ENCODE measurements at places on chromosomes 1 and 21.

DNA sequence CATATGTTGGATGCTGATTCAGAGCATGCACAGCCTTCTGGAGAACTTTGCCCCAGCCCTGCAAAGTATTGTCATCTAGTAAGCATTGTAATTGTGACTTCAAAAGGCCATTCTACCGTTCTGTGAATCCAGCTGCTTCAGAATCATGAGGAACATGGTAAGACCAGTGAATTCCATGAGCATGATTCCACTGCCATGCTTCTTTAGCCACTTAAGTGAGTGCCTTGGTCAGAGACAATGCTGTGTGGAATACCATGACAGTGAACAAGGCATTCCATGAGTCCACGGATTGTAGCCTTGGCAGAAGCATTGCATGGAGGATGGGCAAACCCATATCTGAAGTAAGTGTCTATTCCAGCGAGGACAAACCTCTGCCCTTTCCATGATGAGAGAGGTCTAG lies 123.7 kb downstream of the S1PR1 start:
- peaks cover 9% of the 10 kb centered on the region for H3K4me1 ChIP-seq
- no peak for DNase-seq
- peaks cover 2% of the 10 kb centered on the region for H3K27me3 ChIP-seq
- no peak overlapping the region for H3K27ac ChIP-seq

- peak overlapping the region; percentile 8 for H3K4me3 ChIP-seq
- no peaks in the 10 kb centered on the region for H3K36me3 ChIP-seq
- no peak for DNase-seq
- H3K27ac ChIP-seq: no peak overlapping the region
- H3K4me1 ChIP-seq: peaks cover 18% of the 10 kb centered on the region
Observed at GRCh38 chr1:228460821-228461220, 26.4 kb upstream of the RNF187 start.

DNA sequence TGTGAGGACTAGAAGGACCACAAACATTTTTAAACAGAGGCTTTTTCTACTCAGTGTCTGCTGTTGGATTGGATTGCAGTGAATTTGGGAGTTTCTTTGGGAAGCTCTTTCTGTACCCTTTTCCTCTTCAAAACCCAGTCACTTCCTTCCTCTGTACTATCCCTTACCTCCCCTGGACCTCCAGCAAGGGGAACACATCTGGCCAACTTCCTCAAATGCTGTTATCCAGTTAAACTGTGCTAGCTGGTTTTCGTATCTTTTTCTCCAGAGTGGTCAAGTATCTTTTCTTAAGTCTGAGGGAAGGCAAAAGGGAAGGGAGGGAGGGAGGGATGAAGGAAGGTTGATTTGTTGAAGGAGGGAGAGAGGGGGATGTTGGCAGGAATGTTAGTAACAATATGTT lies 99.2 kb upstream of the TNR start:
- no peaks in the 10 kb centered on the region for H3K36me3 ChIP-seq
- H3K4me3 ChIP-seq: no peak overlapping the region
- DNase-seq: no peak
- peaks cover 24% of the 10 kb centered on the region for H3K4me1 ChIP-seq
- H3K27me3 ChIP-seq: peaks cover 6% of the 10 kb centered on the region

- H3K36me3 ChIP-seq: no peaks in the 10 kb centered on the region
- H3K27ac ChIP-seq: no peak overlapping the region
- no peak overlapping the region for H3K4me3 ChIP-seq
- DNase-seq: no peak
Observed at GRCh38 chr1:147636314-147636713, 34.0 kb downstream of the ACP6 start.

- H3K36me3 ChIP-seq: no peaks in the 10 kb centered on the region
- no peak for DNase-seq
- no peaks in the 10 kb centered on the region for H3K27me3 ChIP-seq
Observed at GRCh38 chr1:162279136-162279498, 97.5 kb downstream of the SPATA46 start.

DNA sequence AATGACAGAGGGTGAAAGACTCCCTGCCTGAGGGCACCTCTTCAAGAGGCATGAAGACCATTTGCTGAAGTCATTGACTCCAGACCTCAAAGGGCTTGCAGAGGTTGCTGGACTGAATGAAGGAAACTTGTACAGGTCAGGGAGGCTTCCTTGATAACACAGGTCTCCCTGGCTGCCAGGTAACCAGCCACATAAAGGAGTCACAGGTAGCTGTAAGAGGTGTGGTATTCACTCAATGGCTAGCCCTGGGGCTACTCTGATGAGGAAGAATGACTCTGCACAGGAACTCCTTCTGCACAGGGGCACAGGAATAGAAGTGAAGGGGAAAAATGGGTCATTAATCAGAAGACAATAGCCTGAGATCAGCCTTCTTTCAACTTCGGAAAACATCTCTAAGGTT lies 187.5 kb downstream of the LMX1A start:
- DNase-seq: no peak
- peak overlapping the region; percentile 9 for H3K27ac ChIP-seq
- no peaks in the 10 kb centered on the region for H3K4me1 ChIP-seq
- H3K27me3 ChIP-seq: peaks cover 6% of the 10 kb centered on the region

- peaks cover 1% of the 10 kb centered on the region for H3K36me3 ChIP-seq
- H3K27me3 ChIP-seq: no peaks in the 10 kb centered on the region
- H3K27ac ChIP-seq: no peak overlapping the region
- H3K4me3 ChIP-seq: no peak overlapping the region
- DNase-seq: no peak
Observed at GRCh38 chr1:152858062-152858461, 1.7 kb upstream of the LCE7A start.

GRCh38 chr1:214280386-214281020 lies 456 bp upstream of the SMYD2 start:
- H3K27me3 ChIP-seq: no peaks in the 10 kb centered on the region
- peaks cover 19% of the 10 kb centered on the region for H3K4me1 ChIP-seq
- peak overlapping the region; percentile 89 for H3K4me3 ChIP-seq
- peaks cover 6% of the 10 kb centered on the region for H3K36me3 ChIP-seq
- no peak for DNase-seq

DNA sequence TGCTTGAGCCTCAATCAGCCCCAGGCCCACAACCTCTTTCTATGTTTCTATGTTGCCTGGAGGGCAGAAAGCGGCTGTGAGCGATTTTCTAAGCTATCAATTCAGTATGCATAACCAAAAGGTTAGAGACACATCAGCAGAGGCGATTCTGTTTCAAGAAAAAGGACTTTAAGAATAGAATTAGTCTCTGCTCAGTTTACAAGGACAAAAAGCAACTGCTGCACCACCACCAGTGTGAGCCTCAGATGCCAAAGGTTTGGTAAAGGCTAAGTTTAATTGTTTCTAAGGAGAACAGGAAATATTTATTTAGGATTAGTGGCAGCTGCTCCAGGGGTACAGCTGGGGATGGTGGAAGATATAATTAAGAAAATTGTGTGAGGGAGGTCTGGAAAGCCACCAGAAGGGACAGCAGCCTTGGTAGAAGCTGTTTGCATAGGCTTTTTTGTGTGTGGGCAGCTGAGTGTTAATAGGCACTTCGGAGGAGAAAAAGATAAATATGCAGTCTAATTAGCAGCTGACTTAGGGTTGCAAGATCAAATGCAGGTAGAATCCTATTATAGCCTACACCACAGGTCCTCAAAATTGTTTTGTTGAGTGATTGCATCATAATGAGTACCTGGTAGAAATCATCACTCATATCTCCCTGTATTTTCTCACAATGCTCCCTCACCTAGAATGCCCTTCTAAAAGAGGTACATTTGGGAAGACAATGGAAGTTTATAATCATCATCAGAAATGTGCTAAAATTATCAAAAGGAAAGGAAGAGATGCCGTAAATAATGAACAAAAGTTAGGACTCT lies 35.8 kb downstream of the ZC3H11B start:
- H3K4me1 ChIP-seq: peaks cover 31% of the 10 kb centered on the region
- no peaks in the 10 kb centered on the region for H3K36me3 ChIP-seq
- no peak overlapping the region for H3K4me3 ChIP-seq
- no peak overlapping the region for H3K27ac ChIP-seq

DNA sequence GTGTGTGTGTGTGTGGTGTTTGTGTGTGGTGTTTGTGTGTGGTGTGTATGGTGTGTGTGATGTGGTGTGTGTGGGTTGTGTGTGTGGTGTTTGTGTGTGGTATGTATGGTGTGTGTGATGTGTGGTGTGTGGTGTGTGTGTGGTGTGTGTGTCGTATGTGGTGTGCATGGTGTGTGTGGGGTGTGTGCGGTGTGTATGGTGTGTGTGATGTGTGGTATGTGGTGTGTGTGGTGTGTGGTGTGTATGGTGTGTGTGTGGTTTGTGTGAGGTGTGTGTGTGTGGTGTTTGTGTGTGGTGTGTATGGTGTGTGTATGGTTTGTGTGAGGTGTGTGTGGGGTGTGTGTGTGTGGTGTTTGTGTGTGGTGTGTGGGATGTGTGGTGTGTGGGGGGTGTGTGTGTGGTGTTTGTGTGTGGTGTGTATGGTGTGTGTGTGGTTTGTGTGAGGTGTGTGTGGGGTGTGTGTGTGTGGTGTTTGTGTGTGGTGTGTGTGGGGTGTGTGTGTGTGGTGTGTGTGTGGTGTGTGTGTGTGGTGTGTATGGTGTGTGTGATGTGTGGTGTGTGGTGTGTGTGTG lies 106.2 kb upstream of the ADAR start:
- no peaks in the 10 kb centered on the region for H3K36me3 ChIP-seq
- H3K27me3 ChIP-seq: peaks cover 37% of the 10 kb centered on the region
- H3K27ac ChIP-seq: no peak overlapping the region
- H3K4me3 ChIP-seq: no peak overlapping the region
- no peak for DNase-seq

DNA sequence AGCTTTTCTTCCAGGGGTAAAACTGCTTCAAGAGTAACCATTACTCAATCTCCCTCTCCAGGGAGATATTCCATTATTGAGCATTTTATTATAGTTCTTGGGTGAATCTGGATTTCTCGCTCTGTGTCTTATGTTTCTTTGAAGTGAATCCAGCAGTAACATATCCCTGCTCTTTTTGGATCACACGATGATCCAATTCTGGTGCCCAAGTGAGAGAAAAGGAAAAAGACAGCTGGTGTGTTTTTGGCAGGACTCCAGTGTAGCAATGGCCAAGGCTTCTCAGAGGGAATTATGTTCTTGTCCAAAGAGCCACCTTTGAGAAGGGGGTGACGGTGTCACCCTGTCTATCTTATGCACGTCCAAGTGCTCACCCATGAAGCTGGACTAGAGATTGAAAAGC lies 140.3 kb upstream of the ERRFI1 start:
- DNase-seq: no peak
- no peak overlapping the region for H3K4me3 ChIP-seq
- no peaks in the 10 kb centered on the region for H3K36me3 ChIP-seq
- peak overlapping the region; percentile 19 for H3K27ac ChIP-seq
- peaks cover 28% of the 10 kb centered on the region for H3K4me1 ChIP-seq

GRCh38 chr1:224784265-224785039 lies 145.0 kb upstream of the DNAH14 start:
- no peak for DNase-seq
- peaks cover 8% of the 10 kb centered on the region for H3K4me1 ChIP-seq
- H3K27me3 ChIP-seq: no peaks in the 10 kb centered on the region
- H3K36me3 ChIP-seq: no peaks in the 10 kb centered on the region

- no peaks in the 10 kb centered on the region for H3K36me3 ChIP-seq
- DNase-seq: no peak
- H3K4me1 ChIP-seq: no peaks in the 10 kb centered on the region
- no peak overlapping the region for H3K27ac ChIP-seq
Observed at GRCh38 chr1:71324671-71325267, 243.9 kb upstream of the ZRANB2 start.

DNA sequence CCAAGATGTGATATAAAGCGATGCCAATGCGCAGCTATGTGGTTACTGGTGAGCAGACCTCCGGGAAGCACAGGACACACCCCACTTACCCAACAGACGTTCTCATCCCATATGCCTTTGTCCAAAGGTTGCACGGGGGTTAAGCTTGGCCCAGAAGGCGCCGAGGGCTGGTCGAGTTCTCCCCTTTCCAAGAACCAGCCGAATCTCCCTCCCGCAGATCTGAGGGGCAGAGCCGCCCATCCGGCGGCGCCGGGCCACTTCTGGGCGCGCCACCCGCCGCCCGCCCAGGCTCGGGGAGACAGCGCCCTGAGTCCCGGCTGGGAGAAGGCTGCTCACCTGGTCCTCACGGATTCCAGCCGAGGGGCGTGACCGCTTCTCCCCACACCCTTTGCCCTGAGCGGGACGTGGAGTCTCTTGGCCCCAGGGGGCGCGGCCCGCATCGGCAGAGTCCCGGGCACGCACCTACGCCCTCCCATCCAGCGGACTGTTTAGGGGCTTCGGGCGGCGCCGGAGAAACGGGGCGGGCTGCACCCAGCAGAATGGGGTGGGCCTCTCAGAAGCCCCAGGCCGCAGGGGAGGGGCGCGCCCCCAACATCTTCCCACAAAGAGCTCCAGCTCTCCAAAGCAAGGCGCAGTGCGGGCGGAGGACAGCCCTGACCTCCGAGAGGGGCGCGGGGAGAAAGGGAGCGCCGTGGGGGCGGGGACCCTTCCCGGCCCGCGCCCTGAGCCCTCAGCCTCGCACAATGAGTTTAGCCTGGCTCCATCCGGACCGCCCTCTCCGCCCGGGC lies 615 bp downstream of the GPR161 start:
- peak overlapping the region; percentile 95 for H3K27ac ChIP-seq
- peaks cover 29% of the 10 kb centered on the region for H3K4me1 ChIP-seq
- no peaks in the 10 kb centered on the region for H3K27me3 ChIP-seq
- H3K4me3 ChIP-seq: peak overlapping the region; percentile 91
- H3K36me3 ChIP-seq: peaks cover 6% of the 10 kb centered on the region

- peaks cover 18% of the 10 kb centered on the region for H3K4me1 ChIP-seq
- no peak overlapping the region for H3K4me3 ChIP-seq
- no peak for DNase-seq
- peak overlapping the region; percentile 74 for H3K27ac ChIP-seq
- no peaks in the 10 kb centered on the region for H3K36me3 ChIP-seq
Observed at GRCh38 chr1:230300322-230301301, 125.5 kb downstream of the PGBD5 start.

- no peak for DNase-seq
- H3K4me1 ChIP-seq: no peaks in the 10 kb centered on the region
- peaks cover 24% of the 10 kb centered on the region for H3K27me3 ChIP-seq
- H3K27ac ChIP-seq: no peak overlapping the region
- no peak overlapping the region for H3K4me3 ChIP-seq
Observed at GRCh38 chr1:227795732-227796131, 19.7 kb upstream of the PRSS38 start.

DNA sequence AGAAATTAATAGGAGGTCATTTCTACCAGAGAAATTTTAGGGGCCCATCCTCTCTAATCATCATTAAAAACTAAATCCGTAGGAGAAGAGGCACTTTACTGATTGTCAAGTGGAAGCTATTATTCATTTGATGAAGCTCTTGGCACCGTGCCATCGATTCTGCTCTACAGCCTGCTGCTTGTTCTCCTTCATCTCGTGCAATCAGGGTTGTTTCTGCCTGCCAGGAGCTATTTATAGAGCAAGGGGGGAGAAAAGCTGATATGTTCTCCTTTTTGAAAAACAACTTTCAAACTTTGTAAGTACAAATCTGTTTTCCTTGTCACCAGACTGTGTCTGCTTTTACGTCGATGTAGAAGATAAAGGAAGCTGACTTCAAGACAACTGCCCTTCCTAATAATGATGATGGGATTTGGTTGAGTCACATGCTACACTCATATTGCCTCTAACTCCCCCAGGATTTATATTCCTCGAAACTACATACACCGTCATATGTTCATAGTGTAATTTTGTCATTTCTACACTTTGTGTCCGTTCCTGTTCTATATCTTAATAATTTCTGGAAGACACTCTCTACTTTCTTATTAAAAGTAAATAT lies 169.6 kb upstream of the LHX8 start:
- no peak overlapping the region for H3K4me3 ChIP-seq
- H3K36me3 ChIP-seq: no peaks in the 10 kb centered on the region
- no peak overlapping the region for H3K27ac ChIP-seq
- no peak for DNase-seq

GRCh38 chr1:151502859-151503780 lies 8.1 kb upstream of the CGN start:
- no peak for DNase-seq
- peaks cover 27% of the 10 kb centered on the region for H3K4me1 ChIP-seq
- no peaks in the 10 kb centered on the region for H3K36me3 ChIP-seq
- H3K4me3 ChIP-seq: no peak overlapping the region

Measured in progenitor cell of endocrine pancreas (in vitro differentiated cells).